NB4 (cell line): ENCODE measurements at places on chromosomes 7 and 10.

GRCh38 chr7:96718107-96719003, 8.7 kb upstream of the SEM1 start:
- no peak for DNase-seq

DNA sequence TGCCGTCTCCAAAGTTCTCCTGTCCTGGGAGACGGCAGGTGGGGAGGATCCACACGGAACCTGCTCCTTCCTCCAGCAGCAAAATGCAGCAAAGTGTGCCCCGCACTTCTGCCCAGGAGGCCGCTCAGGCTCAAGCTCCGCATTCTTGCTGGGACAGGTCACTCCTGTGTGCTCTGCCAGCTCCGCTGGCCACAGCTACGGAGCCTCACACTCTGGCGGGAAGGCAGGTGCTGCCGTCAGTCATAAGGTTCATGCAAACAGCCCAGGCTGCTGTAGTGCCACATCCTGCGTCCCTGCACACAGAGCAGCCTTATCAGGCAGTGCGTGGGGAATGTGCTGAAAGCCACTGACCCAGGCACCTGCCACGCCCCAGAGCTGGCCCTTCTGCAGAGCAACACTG, 22.4 kb downstream of the ADGRA1 start:
- DNase-seq: no peak

DNA sequence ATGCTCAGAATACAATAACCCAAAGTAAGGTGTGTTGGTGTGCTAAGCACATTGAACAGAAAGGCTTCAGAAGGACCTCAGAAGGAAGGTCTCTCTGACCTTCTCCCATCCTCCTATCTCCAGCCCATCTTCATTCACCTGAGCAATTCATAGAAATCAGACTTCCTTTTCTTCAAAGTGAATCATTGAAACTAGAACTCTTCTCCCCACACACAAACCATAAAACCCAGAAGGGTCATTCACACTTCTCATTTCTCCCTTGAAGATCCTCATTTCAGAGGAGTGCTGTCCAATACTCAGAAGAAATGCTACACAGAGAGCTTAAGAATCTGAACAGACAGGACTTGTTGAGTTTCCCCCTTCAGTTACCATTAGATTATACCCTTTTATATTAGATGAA, 89.5 kb downstream of the VWDE start:
- DNase-seq: no peak

- no peak for DNase-seq
These were observed 348.7 kb upstream of the POT1 start for GRCh38 chr7:125278318-125278717.

DNA sequence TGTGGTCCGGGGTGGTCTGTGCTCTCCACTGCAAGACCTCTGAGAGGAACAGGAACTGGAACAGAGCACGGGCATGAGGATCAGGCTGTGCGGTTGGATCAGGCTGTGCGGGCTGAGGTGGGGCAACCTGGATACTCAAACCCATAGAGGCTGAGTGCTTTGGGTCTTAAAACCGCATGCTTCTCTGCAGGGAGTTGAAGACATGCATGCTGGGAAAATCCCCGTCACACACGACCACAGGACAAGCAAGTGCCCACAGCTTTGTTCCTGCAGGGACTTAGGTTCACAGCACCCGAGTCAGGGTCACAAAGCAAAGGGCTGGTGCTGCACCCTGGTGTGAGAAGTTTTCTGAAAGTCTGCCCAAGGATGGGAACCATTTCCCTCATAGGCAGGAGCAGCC, 221.2 kb downstream of the ZMYND11 start:
- DNase-seq: peak; percentile 16

GRCh38 chr10:80436446-80437098, 17.5 kb upstream of the TSPAN14 start:
- DNase-seq: no peak
